ENCODE measurements at places on chromosomes 13 and 19.

GRCh38 chr13:28611654-28612131, 47.2 kb upstream of the POMP start:
- DNase-seq, result no peak

DNA sequence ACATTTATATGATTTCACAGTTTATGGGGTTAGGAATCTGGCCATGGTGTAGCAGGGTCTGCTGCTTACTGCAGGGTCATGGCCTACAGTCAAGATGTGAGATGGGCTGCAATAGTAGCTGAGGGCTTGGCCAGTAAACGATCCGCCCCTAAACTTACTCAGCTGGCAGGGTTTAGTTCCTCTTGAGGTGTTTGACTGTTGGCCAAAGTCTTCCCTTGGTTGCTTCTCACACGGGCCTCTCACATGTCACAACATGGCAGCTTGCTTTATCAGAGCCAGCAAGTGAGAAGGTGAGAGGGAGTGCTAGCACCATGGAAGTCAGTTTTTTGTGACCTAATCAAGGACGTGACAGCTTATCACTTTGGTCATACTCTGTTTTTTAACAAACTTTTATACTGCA, 77.1 kb downstream of the DNAJC3 start:
- no peak for DNase-seq

- no peak for DNase-seq
Measured at GRCh38 chr19:28051047-28051446, 1161.9 kb downstream of the UQCRFS1 start.

DNA sequence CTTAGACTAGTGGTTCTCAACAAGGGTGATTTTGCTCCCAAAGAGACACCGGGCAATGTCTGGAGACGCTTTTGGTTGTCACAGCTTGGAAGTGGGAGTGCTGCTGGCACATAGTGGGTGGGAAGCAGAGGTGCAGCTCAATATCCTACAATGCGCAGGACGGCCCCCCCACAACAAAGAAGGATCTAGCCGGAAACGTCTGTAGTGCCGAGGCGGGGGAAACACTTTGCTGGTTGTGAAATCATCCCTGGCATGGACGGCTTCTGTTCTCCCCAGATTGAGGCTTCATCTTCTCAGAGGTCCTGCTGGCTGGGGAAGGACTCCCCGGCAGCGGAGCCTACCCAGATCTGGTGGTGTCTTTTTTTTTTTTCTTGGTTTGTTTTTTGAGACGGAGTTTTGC, 13.4 kb upstream of the SYT5 start:
- no peak for DNase-seq

DNA sequence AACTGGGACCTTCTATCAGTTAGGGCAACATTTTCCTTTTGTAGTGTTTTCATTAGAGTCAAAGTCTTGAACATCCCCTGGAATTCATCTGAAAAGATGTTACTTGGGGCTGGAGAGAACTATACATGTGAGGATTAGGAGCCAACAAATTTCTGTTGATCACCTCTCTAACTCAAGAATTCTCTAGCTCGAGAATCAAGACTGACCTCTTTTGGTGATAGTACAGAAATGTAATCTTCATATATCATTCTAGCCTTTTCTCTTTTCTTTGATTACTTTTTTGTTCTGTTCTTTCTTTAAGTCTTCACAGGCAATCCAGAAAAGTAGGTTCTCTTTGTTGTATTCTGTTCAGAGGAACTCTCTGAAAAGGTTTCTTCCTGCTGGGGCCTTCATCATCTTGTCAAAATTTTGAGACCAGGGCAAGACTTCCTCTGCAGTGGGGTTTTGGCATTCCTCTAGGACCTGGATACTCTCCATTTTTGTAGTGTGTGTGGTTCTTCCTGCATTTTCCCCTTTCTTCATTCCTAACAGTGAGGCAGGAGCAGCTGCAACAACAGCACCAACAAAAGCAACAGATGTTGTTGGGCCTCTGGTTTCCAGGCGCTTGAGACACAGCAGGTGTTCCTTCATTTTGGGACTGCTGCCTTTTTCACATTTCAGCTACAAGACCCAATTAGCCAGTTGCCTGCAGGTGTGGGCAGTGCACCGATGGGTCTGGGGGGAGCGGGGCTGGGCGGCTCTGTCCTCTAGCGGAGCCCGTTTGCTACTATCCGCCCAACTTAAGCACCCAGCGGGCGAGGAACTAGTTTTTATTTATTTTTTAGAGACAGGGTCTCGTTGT, 26.2 kb downstream of the ELF1 start:
- DNase-seq, result no peak

GRCh38 chr13:35984287-35984686, 146.9 kb downstream of the DCLK1 start:
- no peak for DNase-seq

Measured in fibroblast of skin of left biceps (primary cell).